NCI-H1048 (cell line): ENCODE measurements at places on chromosomes 13 and 19.

- DNase-seq, result no peak
These were observed 47.5 kb upstream of the NDUFS7 start for GRCh38 chr19:1336079-1336684.

DNA sequence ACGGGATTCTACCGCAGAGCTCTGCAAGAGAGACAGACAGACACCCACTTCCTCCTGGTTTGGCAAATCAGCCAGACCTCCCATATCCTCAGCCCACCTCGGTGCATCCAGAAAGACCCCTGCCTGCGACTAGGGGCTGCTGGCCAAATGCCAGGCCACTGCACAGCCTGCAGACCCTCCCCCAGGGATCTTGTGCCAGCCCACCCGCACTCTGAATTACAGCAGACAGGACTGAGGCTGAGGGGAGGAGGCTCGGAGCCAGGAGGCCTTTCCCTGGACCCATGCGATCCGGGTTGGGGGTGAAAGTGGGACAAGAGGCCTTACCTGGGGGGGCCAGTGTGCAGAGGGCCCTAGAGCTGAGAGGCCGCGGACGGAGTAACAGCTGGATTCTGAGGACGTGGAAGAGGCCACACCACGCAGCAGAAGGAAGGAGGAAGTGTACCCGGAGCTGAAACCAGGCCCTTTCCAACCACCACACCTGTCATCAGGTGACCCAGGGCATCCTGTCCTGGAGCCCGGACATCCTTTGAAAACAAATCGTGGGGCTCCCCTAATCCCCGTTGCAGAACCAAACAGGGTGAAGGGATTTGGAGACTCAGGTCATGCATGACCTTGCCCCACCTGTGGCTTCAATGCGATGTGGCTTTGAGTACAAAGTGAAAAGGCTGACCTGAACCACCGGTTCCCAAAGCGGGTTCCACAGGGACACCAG is 993 bp downstream of the FUT6 start:
- DNase-seq, result no peak

DNA sequence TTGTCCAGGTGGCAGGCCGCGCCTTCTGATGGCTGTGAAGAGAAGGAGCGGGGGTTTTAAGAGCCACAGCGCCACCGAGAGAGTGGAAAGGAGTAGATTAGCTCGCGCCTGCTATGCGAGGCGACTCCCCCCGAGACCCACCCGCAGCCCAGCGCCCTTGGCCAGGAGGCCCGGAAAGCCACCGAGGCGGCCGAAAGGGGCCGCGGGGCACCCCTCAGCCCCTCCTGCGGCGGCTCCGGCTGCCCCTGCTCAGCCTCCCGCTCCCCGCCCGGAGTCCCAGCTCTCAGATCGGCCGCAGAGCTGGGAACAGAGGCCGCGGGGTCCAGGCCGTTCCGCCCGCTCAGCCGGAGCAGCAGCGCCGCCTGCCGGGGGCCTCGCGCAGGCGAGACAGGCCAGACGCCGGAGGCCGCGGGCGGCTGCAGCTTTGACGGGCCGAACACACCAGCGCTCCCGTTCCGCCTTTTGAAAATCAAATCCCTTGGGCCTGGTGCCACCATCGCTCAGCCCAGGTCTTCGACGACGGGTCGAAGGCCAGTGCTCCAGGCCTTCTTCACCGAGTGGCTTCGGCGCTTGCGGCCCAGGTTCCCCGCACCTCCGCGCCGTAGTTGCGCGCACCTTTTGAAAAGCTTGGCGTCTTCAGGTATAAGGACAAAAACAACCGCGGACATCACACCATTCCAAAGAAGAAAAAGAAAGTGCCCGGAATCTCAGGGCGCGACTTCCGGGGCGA is 15.3 kb downstream of the CDX2 start:
- peak; percentile 64 for DNase-seq

GRCh38 chr13:61144834-61145593 is 270.6 kb downstream of the PCDH20 start:
- DNase-seq, result no peak

GRCh38 chr13:76885203-76886004 is 801 bp downstream of the KCTD12 start:
- no peak for DNase-seq

DNA sequence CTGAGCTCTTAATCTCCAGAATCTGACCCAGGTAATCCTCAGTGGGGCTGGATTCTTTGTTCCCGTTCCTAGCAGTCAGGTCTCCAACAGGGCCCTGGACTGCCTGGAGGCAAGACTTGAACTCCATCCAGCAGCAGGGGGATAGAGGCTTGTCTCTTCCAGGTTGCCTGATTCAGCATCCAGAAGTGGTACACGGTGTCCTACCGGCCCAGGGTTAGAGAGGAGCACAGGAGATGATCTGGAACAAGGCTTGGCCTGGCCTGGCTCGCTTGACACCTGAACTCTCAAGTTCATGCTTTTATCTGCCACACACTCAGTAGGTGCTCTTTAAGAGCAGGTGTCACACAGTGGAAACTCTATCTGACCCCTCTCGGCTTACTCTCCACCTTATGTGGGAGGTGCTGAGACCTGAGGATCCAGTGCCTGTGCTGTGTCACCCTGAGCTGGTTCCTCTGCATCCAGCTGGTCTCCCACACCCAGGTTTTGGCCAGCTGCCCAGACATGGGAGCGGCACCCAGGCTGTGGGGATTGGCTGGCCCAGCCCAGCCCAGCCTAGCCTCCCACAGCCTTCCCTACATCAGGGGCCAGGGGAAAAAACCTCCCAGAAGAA is at the start of gene CYP4F3:
TSS of gene CYP4F3 (plus strand) at position 604 of the 610 bp plus-strand sequence. CDS start 519 bp downstream, outside the sequence.
- DNase-seq, result no peak

DNA sequence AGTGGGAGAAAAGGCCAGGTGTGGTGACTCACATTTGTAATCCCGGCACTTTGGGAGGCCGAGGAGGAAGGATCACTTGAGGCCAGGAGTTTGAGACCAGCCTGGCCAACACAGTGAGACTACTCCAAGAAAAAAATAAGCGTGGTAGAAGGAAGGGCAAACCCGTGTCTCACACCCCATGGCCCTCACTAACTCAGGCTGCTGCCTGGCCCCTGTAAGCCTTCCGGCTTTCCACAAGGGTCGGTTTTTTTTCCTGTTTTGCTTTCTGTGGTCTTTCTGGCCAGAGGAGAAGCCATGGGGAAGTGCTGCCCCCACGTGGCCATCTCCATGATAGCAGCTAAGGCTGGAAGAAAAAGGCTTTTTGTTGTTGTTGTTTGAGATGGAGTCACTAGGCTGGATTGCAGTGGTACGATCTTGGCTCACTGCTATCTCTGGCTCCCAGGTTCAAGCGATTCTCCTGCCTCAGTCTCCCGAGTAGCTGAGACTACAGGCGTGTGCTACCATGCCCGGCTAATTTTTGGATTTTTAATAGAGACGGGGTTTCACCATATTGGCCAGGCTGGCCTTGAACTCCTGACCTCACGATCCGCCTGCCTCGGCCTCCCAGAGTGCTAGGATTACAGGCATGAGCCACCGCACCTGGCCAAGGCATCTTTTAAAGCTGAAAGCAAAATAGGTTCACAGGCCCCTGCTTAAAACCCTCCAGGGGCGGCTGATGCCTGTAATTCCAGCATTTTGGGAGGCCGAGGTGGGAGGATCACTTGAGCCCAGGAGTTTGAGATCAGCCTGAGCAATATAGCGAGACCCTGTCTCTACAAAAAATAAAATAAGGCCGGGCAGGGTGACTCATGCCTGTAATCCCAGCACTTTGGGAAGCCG is 7.5 kb upstream of the ARHGEF18 start:
- DNase-seq, result peak; percentile 48

- DNase-seq, result no peak
These were observed 836.2 kb downstream of the DACH1 start for GRCh38 chr13:71030784-71031183.

- no peak for DNase-seq
These were observed 42.1 kb downstream of the PTPRS start for GRCh38 chr19:5298471-5298901.

DNA sequence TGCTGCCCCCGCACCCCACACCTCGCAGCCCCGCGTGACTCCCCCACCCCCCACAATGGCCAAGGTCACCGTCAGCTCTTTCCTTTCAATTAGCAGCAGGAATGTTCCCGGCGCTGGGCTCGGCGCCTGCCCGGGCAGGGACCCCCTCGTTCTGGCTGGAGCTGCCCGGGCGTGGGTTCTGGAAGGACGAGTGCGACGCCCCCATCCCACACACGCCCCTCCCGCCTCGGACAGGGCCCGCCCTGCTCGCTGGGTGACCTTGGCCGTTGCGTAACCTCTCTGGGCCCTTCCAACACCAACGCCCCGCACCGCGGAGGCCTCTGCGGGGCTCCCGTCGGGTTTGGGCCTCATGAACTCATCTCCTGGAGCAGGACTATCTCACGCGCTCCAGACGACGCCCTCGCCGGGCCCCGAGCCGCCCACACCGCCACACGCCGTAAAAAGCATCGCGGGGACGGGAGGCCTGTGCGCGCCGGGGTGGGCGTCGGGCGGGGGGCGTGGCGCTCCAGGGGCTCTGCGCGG is 10.3 kb downstream of the PALM start:
- no peak for DNase-seq

GRCh38 chr19:57302020-57302465 is 18.2 kb upstream of the ZNF543 start:
- DNase-seq, result no peak

DNA sequence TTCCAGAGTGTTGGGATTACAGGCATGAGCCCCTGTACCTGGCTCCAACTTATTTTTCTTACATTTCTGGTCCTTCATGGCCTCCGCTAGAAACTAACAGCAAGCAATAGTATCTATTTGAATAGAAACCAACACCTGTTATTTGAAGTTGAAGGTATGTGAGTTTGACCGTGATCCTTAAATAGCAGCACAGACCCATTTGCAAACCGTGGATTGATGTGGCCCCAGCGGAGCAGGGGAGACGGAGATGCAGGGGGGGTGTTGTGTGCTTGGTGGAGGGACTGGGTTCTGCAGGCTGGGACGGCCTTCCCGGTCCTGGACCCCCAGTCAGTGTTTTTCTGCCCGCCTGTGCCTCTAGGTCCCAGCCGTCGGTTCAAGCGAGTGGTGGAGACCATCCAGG is 16.9 kb downstream of the TMEM150B start:
- DNase-seq, result no peak

- no peak for DNase-seq
These were observed 42.7 kb downstream of the INSR start for GRCh38 chr19:7251494-7251893.

- no peak for DNase-seq
These were observed 1.4 kb downstream of the RNF126 start for GRCh38 chr19:661427-662196.

GRCh38 chr19:44988273-44988672 is 13.0 kb upstream of the RELB start:
- no peak for DNase-seq

- DNase-seq, result peak; percentile 44
These were observed 3.0 kb downstream of the PRKD2 start for GRCh38 chr19:46713781-46714443.

DNA sequence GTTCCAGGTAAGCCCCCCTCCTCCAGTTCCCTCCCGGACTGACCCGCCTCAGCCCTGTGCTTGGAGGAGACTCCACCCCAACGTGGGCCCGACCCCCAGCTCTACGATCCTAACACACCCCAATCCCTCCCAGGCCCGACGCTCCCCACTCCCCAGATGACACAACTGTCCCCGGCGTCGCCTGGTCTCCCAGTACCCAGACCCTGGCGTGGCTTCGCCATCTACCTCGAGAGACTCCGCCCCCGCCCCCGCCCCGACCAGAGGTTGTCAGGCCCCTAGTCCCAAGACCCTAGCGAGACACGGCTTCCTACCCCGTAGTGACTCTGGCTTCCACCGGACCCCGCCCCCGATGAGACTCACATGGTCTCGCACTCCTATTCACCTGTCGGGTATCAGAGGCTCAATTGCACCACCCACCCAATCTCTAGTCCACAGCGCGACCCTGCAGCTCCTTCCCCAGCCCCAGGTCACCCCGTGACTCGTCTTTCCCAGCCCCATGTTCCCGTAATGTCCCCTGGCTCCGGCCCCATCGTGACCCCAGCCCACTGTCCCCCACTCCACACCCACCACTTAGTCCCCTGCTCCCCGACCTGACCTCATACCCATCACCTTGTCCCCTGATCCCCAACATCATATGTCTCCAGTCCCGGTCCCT is 2.9 kb downstream of the CD37 start:
- no peak for DNase-seq
